ENCODE measurements at places on chromosomes 3 and 15. TPM values are rescaled to one million over a fixed set of nuclear protein-coding genes. Genes with fewer than 3 reads are reported as not detected.

DNA sequence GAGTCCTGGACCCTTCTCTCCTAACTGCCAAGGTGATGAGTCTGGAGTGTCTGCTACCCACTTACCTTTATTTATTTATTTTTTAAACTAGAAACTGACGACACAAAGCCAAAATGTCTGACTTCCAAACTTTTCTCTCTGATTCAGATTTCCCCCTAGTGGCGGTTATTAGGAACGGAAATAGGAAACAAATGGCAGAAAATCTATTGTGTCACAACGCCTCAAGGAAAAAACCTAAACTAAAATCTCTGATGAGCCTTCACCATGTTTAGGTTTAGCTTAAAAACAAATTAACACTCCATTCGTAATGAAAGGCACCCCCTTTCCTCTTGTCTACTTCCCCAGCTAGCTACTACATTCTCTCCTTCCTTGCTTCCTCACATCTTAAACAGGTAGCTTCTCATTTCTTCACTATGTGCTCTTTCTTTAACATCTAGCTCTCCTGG, 94.0 kb upstream of the MEX3B start:
- DNase-seq, result no peak

DNA sequence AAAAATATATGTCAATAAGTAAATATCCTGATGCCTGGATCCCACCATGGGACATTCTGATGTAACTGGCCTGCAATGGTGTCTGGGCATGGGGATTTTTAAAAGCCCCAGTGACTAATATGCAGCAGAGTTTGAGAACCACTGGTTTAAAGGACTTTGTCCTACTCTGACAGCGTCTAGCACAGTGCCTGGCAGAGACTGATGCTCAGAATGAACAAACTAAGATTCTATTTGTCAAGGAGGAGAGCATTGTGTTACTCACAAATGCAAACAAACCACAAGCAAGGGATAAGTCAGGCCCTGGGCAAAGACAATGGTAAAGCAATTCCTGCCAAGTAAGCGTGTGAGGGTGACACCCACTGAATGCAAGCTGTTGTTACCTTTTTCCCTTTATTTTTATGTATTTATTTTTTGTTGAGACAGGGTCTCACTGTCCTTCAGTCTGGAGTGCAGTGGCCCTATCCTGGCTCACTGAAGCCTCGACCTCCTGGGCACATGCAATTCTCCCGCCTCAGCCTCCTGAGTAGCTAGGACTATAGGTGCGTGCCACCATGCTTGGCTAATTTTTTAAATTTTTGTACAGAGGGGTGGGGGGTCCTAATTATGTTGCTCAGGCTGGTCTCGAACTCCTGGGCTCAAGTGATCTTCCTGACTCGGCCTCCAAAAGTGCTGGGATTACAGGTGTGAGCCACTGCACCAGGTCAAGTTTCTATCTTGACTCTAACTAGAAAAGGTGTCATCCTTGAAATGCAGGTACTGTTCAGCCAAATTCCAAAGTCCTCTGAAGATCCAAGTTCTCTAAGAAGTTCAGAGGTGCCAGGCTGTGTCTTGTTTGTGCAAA, 909 bp upstream of the GPD1L start:
- DNase-seq, result no peak

- no peak for DNase-seq
Observed at GRCh38 chr3:2390926-2391532, 292.4 kb downstream of the CNTN4 start.

DNA sequence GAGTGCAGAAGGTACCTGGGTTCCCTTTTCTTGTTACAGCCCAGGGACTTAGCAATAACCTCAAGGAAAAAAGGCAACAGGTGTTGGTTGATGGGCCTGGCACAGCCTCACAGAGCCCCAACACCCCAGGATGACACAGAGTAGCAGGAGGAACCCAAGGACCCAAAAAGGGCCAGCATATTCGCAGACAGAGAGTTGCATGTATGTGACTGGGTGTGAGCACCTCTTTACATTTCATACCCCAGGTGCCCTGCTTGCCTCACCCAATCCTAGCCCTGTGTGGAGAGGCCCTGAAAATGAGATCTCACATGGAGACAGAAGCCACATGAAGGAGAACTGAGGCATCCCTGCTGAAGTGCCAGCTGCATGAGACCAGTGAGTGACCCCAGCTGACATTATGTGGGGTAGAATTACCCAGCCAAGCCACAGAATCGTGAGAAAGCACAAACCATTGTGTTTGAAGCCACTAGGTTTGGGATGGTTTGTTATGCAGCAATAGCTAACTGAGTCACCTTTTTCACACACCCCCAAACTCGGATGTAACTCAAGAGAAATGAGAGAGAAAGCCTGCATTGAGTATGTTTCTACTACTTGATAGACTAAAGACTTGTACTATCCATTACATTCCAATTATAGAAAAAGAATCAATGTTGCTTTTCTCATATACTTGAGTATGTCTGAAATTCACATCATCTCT, 26.2 kb upstream of the HHATL start:
- DNase-seq, result no peak

The DUOXA2 gene
- total RNA-seq, result 0.35 TPM

DNA sequence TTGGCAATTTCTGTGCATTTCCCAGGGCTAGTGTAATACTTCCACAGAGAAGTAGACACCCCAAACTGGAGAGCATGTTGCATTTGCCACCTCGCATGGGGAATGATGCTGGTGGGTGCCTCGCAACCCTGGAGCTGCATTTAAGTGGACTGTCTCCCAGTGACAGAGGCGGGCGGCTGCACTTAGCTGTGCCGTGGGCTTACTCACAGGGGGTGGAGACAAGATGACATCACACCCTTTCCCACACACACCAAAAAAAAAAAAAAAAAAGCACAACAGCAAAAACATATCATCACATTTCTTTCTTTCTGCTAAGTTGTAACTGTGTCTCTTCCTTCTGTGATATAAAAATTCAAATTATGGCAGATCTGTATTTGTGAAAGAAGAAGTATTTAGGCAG, at the start of gene ABI3BP:
ABI3BP (minus strand) TSS at position 113 of the 400 bp plus-strand sequence; CDS start at position 76, 37 bp downstream.
- DNase-seq, result peak; percentile 67

GRCh38 chr3:126450219-126450618, 25.5 kb downstream of the ZXDC start:
- no peak for DNase-seq

GRCh38 chr3:32817558-32818228, at the start of gene TRIM71:
TRIM71 (plus strand) TSS chr3:32817997; CDS start chr3:32818081, 84 bp downstream.
- no peak for DNase-seq

DNA sequence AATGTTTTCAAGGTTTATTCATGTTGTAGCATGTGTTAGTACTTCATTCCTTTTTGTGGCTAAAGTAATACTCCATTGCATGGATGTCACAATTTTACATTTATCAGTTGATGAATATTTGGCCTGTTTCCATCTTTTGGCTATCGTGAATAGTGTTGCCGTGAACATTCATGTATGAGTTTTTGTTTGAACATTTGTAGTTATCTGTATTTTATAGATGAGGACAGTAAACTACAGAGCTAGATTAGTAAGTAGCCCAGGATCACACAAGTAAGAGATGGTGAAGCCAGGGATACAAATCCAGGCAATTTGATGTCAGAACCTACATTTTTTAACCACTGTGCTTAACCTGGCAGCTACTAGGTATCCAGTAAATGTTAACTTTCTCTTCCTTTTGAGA, 63.2 kb downstream of the ASTE1 start:
- no peak for DNase-seq

DNA sequence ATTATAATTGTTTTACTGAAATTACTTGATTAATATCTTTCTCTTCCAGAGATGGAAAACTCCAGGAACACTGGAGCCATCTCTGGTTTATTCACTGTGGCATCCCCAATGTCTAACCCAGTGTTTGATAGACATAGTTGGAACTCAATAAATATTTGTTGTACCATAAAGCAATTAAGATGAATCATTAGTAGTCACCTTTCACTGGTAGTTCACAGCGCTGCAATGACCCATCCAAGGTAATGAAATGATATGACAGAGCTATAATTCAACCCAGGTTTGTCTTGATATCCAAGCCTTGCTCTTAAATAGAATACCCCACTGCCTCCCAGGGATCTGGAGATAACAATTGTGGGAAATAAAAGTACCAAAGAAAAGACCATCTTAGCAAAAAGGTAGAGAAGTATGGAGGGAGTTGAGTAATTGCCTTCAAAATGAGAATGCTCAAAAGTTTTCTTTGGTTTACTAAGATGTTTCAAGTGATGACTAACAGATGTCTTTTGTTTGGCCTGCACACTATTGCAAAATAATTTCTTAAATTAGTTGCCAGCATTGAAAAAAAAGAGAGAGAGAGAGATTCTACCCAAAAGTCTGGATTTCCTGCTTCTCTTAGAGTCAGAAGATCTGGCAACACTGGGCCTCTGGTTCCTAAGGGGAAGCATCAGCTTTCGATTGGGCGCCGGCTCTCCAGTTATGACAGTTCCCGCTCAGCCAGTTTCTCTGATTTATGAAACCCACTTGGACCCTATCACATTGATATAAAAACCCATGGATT, 348.5 kb downstream of the ERC2 start:
- no peak for DNase-seq

DNA sequence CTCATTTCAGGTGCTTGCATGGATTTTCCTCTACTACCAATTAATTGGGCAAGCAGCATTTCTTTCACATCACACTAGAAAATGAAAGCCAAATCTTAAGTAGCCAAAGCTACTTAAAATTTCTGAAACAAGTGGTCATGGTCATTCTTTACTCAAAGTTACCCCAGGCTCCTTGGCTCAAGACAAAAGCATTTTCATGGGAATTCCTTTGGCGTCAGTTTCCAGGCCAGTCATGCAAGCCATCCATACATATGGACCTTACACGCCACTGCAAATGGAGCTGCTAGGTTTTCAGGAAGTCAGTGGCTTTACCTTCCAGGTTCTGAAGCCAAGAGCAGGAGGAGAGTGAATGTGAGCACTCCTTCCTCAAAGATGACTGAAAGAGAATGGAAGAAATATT, 83.7 kb upstream of the IL12A start:
- DNase-seq, result no peak

DNA sequence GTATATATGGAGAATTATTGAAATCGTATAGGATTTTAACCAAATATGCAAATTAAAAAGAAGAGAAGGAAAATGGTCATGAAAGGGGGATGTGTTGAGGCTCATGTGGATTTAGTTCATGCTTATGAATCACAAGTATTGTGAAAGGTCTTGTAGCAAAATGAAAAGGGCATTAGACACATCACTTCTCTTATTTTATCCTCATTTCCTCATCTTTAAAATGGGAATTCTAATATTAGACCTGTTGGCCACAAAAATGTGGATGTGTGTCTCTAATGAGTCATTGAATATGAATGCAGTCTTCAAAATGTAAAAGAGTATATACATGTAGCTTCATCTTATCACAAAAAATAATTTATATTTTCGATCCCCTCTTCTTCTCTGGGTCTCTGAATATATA, 14.9 kb upstream of the ALCAM start:
- DNase-seq, result no peak

DNA sequence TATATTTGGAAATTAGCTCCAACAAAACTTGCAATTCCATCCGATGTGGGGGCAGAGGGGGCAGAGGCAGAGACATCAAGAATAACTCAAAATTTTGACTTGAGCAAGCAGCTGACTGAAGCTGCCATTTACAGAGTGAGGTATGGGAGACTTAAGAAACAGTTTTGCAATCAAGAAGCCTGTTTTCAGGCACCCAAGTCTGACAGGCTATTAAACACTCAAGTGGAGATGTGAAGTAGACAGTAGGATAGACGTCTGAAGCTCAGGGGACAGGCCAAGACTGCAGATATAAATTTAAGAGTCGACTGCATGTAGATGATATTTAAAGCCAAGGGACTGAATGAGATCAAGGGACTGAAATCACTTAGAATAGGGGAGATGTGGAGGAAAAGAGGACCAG, 9.9 kb upstream of the SH3BP5 start:
- DNase-seq, result no peak

- DNase-seq, result no peak
Observed at GRCh38 chr15:67931861-67932260, 92.0 kb upstream of the RNU6-1 start.

GRCh38 chr3:31614162-31614921, 81.6 kb downstream of the STT3B start:
- no peak for DNase-seq

- peak; percentile 37 for DNase-seq
Observed at GRCh38 chr15:25251700-25252390, 187.0 kb downstream of the UBE3A start.

The AADACL2 gene
- total RNA-seq, result not detected

GRCh38 chr3:146496726-146497125, 27.4 kb upstream of the PLSCR2 start:
- DNase-seq, result no peak

- peak; percentile 16 for DNase-seq
Observed at GRCh38 chr3:183178833-183179549, 16.5 kb upstream of the LAMP3 start.

GRCh38 chr3:69649120-69650065, 89.9 kb upstream of the MITF start:
- no peak for DNase-seq

- DNase-seq, result no peak
Observed at GRCh38 chr3:17678116-17678741, 64.2 kb downstream of the TBC1D5 start.

The GPR156 gene
- total RNA-seq, result not detected

- DNase-seq, result no peak
Observed at GRCh38 chr3:154324919-154325318, 632 bp upstream of the DHX36 start.

Data from pancreas (tissue), 10 donors.